ENCODE measurements at places on chromosomes 13 and 19. TPM values are rescaled to one million over a fixed set of nuclear protein-coding genes. Genes with fewer than 3 reads are reported as not detected.

The FGF21 gene
- total RNA-seq, result not detected

The RASGRP4 gene
- total RNA-seq, result 0.05 TPM

The GJB6 gene
- total RNA-seq, result 0.02 TPM

The CDX2 gene
- total RNA-seq, result 0.64 TPM

The KLK10 gene
- 0.33 TPM for total RNA-seq
